ENCODE measurements at places on chromosomes 11 and 22.

DNA sequence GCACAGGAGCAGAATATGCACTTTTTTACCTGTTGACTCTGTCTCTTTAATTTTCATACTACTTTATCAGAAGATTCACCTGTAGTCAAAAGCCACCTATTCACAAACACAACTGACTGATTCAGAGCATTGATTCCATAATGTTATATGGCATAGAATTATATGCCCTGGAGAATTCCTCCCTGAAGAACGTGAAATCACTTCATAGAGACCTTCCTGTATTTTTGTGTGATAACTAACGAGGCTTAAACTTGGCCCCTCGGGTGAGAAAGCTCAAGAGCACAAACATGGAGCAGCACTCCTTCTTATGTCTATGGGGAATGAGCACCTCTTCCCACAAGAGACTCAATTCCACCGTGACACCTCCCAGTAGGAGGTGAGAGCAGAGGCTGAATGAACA is at the start of gene OR10A6:
Gene OR10A6 (minus strand): TSS at position 101 of the 400 bp plus-strand sequence. CDS start 2,606 bp downstream, outside the sequence.
- DNase-seq: no peak

- peak; percentile 40 for DNase-seq
Observed at GRCh38 chr11:73350908-73351636, 25.1 kb upstream of the RELT start.

DNA sequence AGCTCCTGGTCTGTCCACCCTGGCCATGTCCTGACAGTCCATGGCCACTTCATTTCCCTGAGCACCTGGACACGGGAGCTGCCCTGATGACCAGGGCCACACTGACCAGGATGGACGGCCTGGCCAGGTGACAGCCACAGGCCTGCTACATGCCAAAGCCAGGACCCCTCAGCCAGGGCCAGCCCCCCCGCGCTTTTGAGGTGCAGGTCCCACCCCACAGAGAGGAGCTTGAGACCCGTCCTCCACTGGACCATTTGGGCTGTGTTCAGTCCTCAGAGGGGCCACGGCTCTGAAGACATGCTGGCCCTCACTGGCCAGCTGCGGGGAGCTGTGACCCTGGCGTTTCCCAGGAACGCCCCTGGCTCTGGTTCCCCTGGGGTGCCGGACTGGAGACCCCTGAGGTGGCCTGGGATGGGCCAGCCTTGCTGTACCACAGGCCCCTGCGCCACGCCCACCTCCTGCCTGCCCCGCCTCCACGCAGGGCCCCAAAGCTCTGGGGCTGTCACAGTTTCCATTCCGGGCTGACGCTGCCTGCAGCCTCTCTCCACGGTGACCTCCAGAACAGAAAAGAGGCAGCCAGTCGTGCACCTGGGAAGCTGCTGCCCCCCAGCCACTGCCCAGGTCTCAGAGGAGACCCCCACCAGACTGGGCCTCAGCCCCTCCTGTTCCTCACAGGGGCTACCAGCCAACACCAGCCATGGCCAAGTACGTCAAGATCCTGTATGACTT is 18.2 kb downstream of the EPS8L2 start:
- DNase-seq: no peak

- no peak for DNase-seq
Observed at GRCh38 chr11:75031224-75031753, 42.6 kb downstream of the NEU3 start.

DNA sequence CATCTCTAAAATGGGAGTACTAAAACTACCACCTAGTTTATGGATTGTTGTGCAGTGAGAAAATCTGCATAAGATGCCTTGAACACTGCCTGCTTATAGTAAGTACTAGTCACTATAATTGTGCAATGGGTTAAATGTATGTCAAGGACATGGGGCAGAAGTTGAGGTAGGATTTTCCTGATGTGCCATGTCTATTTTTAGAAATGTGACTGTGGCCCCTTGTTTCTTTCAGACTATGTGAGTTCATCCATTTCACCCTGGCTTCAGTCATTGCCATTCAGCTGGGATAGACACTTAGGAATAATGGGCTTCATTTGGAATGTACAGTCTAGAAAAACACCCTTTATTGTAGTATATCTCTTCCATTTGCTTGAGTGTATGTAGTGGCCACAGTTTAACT is 51.4 kb downstream of the BDNF start:
- no peak for DNase-seq

GRCh38 chr11:5818245-5818886 is 9.6 kb downstream of the OR52N2 start:
- no peak for DNase-seq

DNA sequence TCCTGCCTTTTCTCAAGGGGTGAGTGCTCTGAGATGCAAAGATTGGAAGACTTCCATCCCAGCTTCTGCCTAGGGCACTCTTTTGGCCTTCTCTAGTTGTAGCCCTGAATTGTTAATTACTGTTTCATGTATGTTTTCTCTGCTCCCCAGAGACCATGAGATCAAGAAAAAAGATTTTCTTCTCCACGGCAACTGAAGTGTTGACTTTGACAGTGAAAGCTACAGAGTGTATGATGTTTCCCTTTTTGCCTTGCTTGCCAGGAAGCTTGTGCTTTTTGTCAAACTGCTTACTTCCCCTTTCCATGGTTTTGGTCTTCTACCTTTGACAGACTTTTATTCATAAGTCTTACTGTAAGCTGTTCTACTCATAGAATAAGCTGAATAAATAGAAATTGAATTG is 23.3 kb upstream of the EIF3D start:
- no peak for DNase-seq

- DNase-seq: peak; percentile 12
Observed at GRCh38 chr11:67373648-67374570, 511 bp upstream of the CLCF1 start.

Data from hypothalamus (tissue), 51 donors.